Caudate nucleus (tissue), 63 donors: ENCODE measurements at places on chromosomes 7 and 10.

GRCh38 chr10:31977440-31978155 is 49.0 kb upstream of the ARHGAP12 start:
- no peak for DNase-seq

GRCh38 chr7:158468181-158468580 is 119.4 kb downstream of the PTPRN2 start:
- no peak for DNase-seq

DNA sequence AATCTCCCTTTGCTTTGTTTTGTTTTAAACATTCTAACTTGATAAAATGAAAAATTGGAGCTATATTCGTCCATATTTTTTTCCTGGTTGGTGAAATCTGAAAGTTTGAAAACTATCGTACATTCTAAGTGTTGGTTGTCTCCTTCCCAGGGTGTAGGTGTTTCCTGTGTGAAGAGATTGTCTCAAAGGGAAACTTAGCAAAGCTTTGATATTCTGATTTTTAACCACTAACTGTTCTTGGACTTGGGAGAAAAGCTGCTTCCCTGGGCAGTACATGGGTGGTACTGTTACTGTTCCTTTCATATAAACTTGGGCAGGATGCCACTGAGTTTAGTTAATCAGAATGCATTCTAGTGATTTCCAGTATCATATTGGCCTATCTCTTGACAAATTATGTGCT is 253.5 kb upstream of the LRGUK start:
- no peak for DNase-seq

DNA sequence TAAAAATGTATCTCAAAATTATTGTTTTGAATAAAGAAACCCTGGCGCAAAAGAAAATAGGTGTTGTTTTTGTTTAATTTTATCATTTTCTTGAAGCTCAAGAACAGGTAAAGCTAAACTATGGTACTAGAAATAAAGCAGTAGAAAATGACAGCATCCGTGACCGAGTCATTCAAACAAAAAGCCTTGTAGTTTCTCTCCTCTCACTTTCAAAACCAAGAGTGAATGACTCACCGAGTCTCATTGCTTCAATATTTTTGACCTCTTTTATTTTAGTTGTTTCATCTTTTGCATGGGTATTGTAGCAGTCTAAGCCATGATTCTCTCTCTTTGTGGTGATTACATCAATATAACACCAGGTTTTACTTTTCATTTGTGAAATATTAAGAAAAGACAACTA is 396.5 kb downstream of the POM121L12 start:
- no peak for DNase-seq

DNA sequence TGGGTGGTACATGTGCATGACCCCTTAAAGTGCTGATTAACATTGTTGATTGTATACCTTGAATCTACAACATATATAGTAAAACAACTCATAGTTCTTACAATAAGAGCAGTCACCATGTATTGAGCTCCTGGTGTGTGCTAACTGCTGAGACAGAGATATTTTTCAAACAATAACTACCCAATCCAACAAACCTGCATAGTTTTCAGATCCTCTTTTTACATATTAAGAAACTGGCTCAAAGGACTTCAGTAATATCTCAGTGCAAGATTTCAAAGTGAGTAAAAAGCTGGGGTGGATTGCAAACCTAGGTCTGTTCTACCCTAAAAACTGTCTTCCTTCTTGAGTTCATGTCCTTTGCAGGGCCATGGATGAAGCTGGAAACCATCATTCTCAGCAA is 272.2 kb downstream of the SNX13 start:
- no peak for DNase-seq

GRCh38 chr7:128863433-128863989 is 855 bp downstream of the ATP6V1F start:
- DNase-seq, result no peak

- DNase-seq, result no peak
Measured at GRCh38 chr7:137977173-137977572, 24.7 kb downstream of the CREB3L2 start.
